ENCODE measurements at places on chromosomes 7 and 10.

GRCh38 chr10:72233621-72234020 is 17.5 kb upstream of the ASCC1 start:
- DNase-seq = no peak

- DNase-seq = no peak
Observed at GRCh38 chr10:93180482-93180931, 106.8 kb downstream of the CYP26A1 start.

DNA sequence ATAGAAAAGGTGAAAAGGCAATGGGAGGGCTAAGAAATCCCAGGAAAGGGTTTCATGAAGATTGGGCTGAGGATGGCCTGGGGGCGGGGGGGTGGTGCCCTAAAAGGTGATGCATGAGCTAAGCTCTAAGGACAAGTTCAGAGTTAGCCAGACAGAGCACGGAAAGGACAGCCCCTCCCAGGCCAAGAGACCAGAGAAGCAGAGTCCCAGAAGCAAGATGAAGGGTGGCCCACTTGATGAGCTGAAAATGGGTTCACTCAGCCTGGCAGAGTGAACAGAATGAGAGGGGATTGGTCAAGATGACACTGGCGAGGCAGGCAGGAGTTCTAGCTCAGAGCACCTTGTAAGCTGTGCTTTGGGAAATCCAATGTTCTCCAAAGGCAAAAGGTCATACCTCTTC is 89.4 kb upstream of the GPR26 start:
- no peak for DNase-seq

DNA sequence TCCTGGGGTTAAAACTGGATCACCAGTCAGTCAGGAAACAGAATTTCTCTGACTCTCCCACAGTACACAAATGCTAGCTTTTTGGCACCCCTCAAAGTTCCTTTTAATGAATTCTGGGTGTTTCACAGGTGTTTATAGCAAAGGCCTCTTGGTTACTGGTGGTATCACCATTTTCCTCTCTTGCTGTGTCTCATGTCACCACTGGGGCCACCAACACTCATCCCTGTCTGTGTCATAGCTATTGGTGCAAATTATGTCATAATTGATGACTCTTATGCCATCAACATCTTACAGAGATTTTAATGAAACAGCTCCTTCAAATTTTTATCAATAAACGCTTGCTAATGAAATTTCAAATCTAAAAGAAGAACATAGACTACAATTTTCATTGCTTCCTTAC is 27.7 kb upstream of the OSBPL3 start:
- no peak for DNase-seq

- DNase-seq = no peak
Observed at GRCh38 chr10:80971461-80971860, 433.8 kb downstream of the SH2D4B start.

DNA sequence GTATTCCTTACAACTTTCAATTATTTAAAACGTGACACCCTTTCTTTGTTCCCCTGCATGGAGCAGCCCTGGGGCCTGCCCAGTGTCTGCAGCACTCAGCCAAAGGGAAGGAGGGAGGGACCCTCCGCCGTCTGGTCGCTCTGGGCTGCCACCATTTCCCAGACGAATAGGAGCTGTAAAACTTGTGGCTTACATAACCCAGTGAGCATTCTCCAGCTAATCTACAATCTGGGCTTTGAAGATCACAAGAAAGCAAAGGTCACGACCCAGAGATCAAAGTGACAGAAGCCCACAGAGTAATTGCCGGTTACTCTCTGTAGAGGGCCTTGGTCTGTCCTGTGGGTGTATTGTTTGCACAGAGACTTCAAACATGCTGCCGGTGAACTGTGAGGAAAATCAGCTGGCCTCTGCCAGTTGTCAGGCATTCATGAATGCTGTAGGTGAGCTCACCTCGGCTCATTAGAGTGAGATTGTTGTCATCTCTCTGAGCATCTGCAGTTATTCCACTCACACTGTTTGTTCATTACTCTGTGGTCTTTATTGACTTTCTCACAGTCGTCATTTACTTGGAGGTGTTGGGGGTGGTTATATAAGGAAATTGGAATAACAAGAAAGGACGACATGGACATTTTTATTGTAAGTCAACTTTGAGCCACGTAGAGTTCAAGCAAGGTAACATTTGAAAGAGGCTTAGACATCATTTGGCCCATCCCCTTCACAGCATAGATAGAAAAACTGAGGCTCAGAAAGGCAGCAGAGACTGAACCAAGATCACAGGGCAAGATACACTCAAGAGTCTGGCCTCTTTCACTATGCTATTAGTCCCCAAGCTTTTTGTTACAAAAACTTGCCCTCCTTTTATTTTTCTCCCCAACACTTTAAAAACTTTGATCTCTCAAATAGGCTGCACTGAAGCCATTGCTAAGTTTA is 619.8 kb downstream of the LRMDA start:
- no peak for DNase-seq

DNA sequence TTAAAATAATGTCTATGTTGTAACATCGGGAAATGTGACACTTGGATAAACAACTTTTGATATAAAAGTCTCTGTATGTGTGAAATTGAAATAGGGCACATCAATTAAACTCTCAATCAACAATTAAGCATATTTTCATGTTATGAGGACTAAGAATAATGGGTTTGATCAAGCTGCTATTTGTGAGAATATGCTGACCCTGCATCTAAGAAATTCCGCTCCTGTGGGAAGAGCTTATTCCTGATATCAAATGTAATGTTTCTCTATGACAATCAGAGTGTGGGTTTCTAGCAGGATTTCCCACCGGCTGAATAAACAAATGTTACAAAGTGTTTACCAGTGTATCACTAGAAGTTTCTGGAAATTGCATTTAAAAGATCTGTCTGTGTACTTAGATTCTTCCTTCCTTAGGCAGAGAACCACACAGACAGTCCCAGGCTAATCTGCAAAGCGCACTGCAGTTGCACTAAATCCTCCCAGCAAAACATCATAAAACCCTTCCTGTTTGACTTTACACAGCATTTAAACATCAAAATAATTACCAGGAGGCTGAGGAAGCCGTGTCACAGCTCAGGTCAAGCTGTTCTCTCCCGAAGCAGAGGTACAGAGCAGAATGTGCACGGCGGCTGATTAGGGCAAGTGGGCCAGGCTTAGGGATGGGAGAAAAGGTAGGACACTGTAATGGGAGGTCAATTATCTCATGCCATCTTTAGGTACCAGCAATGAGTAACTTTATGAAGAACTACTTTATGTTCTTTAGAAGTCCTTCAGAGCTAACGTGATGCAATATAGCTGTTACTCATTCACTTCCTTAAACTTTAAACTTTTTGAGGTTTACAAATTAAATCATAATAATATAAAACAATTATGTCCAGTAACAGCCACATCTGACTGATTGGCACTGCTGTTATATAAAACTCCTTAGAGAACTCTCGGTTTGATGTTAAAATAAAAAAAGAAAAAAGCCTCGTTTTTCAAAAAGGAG is 109.1 kb upstream of the CTTNBP2 start:
- DNase-seq = no peak

DNA sequence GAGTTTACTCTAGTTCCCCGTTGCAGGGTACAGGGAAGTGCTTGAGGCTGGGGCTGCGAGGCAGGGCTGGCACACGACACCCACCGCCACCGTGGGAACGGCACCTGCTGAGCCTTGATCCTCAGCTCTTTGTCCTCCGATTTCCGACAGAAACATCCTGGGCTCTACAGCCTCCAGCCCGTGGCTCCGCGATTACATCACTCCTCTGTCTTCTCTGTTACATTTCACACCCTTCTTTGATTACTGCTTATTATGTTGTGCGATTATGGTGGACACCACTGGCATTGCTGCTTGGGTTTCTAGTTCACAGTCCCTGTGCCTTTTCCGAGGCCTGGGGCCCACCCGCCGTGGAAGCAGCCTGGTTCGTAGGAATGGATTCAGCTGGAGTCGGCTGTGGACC is 26.9 kb downstream of the FKBP6 start:
- no peak for DNase-seq

DNA sequence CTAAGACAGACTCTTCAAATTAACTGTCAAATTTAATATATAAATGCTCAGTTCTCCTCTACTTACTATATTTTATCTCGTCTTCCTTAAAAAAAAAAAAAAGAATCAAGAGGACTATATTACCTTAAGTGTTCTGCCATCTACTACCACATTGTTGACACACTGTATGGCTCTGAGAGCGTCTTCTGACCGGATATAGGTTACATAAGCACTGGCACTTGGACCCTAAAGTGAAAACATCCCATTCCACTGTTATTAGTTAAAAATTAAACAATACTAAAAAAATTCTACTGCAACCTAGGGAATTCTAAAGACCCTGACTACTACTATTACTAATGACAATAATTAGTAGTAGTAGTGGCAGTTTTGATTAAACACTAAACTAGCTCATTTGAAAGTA is 95.7 kb downstream of the CNOT4 start:
- no peak for DNase-seq

GRCh38 chr10:6565588-6565987 is 14.5 kb downstream of the PRKCQ start:
- DNase-seq = no peak
